ENCODE measurements at places on chromosomes 1 and 21.

GRCh38 chr1:12287869-12288268, 58.0 kb downstream of the VPS13D start:
- no peak for DNase-seq

DNA sequence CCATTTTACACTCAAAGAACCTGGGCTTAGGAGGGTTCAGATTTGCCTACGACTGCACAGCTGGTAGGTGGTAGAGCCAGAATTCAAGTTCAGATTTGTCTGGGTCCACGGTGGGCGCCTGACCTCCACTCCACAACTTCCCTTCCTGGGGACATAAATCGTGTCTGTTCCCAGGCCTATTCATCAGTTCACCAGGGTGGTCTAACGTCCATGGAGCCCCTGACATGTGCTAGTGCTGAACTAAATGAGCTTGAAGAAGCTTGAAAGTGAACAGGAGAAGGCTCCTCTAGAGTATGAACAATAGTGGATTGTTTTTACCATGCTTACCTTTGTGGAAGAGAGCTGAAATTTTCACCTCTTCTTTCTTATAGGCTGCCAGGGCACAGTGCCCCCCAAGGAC, 32.5 kb upstream of the KIF1B start:
- no peak for DNase-seq

GRCh38 chr1:70134148-70134547, 71.2 kb downstream of the LRRC40 start:
- DNase-seq: no peak

DNA sequence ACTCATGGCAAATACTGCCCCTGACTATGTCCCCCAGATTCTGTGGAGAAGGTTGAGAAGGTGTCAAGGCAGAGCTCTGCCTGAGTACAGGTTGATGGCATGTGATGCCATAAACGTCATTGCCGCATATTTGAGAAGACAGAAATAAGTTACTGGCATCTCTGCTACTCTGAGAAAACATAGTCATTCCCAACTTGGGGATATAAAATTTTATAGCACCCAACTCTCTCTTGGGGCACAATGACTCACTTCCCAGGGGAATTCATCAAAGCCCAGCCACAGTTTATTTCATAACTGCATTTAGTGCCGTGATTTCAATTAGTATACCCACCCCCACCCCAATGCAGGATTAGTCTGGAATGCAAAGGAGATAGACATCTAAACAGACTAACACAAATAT, 101.9 kb upstream of the TNR start:
- DNase-seq: no peak

GRCh38 chr1:116335850-116336624, 37.0 kb upstream of the ATP1A1 start:
- no peak for DNase-seq

DNA sequence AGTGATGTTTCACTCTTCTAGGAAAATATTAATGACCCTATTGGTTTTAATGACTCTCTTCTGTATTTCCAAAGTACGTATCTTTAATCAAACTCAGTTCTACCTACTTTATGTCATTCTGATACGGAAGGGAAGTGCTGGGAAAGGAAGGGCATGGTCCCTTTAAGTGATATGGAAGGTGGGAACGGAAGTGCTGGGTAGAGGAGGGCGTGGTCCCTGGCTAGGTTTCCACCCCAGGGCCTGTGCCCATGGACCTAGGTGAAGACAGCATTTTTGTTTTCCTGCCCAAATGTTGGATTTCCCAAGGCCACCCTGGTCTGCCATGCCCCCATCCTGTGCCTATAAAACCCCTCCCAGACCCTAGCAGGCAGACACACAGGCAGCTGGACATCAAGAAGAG, 24.0 kb downstream of the RGS4 start:
- no peak for DNase-seq

- no peak for DNase-seq
Observed at GRCh38 chr1:168689726-168690602, 39.0 kb downstream of the DPT start.

DNA sequence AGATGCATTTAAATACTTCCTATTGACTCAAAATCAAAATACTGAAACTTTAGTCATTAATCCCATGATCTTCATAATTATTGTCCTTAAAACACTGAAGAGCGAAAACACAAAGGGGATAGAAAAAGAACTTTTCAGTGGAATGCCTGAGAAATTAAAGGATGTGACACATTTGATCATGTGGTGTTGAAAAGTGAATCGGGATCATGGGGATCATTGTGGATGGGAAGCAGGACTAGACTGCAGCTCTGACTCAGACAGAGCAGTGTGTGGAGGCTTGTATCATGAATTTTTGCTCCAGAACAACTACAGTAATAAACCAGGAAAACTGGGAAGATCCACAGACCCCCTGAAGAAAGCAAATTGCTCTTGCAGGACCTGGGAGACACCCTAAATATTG, 161.1 kb upstream of the CXADR start:
- DNase-seq: no peak

DNA sequence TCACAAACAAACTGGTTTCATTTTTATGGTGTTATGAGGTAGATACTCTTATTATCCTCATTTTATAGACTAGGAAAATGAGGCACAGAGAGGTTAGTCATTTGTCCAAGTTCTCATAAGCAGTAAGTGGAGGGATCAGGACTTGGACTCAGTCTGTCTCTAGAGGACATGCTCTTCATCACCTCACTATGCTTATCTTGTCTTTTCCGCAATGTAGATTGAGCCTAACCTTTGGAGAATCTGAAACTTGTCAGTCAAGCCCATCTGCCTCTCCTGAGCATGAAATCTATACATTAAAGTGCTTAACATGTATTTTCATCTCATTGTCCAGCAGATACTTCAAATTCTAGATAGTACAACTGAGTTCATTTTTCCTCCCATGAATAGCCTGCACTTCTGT, 11.8 kb upstream of the CDC14A start:
- no peak for DNase-seq

DNA sequence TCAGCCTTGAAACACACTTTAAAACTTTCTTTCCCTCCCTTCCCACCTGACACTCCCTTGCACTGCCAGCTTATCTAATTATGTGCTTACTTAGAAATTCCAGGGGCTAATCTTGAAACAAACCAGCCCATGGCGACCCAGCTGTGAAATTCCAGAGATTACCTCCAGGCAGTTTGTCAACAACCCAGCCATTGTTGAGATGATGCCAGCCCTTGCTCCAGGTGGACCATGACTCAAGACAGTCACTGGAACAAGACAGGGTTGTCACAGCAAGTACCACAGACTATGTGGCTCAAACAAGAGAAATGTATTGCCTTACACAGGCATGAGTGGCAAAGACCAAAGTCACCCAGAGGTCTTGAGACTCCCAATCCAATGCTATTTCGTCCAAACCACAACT, 7.9 kb downstream of the FYB2 start:
- no peak for DNase-seq
